ENCODE measurements at places on chromosomes 4 and X.

- DNase-seq = no peak
These were observed 4.2 kb upstream of the HGFAC start for GRCh38 chr4:3437582-3437936.

DNA sequence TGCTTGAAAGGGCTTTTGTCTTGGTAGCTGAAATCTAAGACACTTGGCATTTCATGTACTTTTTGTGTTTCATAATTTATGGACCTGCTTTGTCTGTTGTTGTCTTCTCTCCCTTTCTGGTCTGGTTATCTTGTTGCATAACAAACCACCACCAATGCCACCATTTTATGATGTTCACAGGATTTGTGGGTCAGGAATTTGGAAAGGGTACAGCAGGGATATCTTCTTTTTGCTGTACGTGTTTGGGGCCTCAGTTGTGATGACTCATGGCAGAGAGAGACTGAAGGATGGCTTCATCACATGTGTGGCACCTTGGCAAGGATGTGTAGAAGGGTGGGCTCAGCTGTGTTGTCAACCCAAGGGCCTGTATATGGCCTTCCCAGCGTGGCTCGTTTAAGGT, 35.2 kb downstream of the KDM6A start:
- no peak for DNase-seq

DNA sequence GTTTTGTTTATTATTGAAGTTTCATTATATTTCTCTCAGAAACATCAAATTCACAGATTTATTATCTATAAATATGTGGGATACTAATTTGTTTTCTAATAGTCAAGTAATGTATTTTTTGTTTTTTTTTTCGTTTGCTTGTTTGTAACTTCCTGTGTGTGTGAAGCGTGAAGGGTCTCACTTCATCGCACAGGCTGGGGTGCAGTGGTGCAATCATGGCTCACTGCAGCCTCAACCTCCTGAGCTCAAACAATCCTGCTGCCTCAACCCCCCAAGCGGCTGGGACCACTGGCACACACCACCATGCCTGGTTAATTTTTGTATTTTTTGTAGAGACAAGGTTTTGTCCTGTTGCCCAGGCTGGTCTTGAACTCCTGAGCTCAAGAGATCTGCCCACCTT, 55.1 kb downstream of the SH3RF1 start:
- no peak for DNase-seq

- DNase-seq = no peak
These were observed 4.9 kb downstream of the BCAP31 start for GRCh38 chrX:153719238-153719637.

- DNase-seq = no peak
These were observed 633.9 kb upstream of the CPEB2 start for GRCh38 chr4:14368391-14368790.

- DNase-seq = peak; percentile 92
These were observed 237.8 kb upstream of the JADE1 start for GRCh38 chr4:128571747-128572146.

- DNase-seq = no peak
These were observed 68.3 kb upstream of the CHRDL1 start for GRCh38 chrX:110863883-110864282.

DNA sequence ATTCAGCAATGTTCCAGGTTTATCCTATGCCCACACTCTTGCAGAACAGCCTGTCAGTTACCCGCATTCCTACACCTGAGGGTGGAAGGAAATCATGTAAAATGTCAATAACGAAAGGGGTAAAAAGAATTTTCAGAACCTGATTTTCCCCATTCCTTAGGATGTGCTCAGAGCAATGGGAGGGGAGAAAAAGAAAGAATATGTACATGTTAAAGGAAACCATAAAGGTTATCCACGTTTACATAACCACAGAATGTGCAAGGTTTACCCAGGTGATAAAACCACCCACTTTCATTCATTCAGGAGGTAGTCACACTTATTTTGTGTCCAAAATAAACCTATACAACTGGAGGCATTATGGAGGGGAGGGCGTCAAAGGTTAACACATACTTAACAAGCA, 335.5 kb downstream of the ZNF674 start:
- no peak for DNase-seq

DNA sequence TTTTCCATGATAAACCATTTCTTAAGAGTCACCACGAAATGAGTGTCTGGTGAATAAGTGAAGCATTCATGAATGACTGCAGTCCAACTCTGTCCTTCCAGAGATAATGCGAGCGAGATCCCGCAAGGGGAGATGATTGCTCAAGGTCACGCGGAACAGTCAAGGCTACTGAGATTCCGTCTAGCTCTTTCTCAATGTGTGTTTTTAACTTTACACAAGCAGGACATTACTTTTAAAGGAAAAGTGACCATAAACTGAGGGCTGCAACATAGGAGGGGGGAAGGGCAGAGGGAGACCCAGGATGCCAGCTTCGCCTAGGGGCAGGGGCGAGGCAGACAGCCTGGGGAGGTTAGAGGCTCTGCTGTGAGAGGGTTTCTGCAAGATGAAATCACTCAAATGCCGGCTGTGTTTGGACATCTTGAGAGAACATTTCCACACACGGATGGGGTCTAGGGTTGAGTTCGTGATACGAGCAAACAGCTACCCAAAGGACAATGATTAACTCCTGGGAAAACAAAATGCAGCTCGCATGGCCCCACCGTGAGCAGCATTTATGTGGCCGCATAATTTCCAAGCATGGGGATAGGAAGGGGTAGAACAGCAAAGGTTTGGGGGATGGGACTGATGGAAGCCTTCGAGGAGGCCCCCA, 23.8 kb upstream of the CCNQ start:
- DNase-seq = no peak

- no peak for DNase-seq
These were observed 21.4 kb downstream of the MAGEA1 start for GRCh38 chrX:153200462-153200861.

GRCh38 chr4:97349468-97350186, 793.6 kb downstream of the STPG2 start:
- no peak for DNase-seq

DNA sequence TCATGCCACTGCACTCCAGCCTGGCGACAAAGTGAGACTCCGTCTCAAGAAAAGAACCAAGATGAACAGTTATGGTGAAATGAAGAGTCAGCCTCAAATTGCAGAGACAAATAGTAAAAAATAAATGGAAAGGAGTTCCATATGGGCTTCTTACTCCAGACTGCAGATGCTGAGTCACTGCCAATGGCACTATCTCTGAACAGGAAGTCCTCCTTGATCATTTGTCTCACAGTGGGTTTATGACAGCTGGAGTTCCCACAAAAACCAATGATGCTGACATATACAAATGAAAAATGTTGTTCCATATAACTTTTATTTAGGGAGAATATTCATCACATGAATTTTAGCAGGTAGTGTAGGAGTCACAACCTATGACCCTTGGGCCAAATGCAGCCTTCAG, 631.6 kb downstream of the PCDH18 start:
- DNase-seq = peak; percentile 58

- DNase-seq = no peak
These were observed 48.5 kb downstream of the ZCCHC12 start for GRCh38 chrX:118872102-118872566.

DNA sequence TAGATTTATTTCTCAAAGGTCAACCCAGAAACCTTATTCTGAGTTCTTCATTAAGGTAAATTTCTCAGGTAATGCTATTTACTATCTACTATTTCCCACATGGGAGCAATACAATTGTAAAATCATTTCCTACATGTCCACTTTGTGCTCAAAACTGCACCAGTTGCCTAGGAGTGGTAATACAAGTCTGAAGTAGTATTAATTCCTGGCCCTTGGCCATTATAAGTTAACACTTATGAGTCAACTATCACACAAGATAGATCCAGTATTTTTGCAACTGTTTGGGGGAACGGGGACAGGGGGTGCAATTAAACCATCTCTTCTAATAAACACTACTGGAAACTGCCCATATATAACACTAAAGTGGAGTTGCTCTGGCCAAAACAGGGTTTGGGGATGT, 48.9 kb downstream of the ACSL4 start:
- DNase-seq = peak; percentile 8

- DNase-seq = no peak
These were observed 176.0 kb downstream of the MGST2 start for GRCh38 chr4:139841464-139842195.

DNA sequence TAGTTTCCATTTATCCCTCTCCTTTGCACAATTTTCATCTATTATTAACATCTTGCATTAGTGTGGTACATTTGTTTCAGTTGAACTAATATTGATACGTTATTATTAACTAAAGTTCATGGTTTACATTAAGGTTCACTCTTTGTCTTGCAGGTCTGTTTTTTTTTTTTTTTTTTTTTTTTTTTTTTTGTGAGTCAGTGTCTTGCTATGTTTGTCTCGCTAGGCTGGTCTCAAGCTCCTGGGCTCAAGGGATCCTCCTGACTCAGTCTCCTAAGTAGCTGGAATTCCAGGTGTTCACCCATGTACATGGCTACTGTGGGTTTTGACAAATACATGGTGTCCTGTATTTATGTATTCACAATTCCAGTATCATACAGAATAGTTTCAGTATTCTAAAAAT, 6.8 kb downstream of the TBC1D19 start:
- peak; percentile 55 for DNase-seq

- DNase-seq = no peak
These were observed 951.8 kb upstream of the IGFBP7 start for GRCh38 chr4:58061967-58062366.

- DNase-seq = no peak
These were observed 161.7 kb downstream of the FBXW7 start for GRCh38 chr4:152374153-152374552.

DNA sequence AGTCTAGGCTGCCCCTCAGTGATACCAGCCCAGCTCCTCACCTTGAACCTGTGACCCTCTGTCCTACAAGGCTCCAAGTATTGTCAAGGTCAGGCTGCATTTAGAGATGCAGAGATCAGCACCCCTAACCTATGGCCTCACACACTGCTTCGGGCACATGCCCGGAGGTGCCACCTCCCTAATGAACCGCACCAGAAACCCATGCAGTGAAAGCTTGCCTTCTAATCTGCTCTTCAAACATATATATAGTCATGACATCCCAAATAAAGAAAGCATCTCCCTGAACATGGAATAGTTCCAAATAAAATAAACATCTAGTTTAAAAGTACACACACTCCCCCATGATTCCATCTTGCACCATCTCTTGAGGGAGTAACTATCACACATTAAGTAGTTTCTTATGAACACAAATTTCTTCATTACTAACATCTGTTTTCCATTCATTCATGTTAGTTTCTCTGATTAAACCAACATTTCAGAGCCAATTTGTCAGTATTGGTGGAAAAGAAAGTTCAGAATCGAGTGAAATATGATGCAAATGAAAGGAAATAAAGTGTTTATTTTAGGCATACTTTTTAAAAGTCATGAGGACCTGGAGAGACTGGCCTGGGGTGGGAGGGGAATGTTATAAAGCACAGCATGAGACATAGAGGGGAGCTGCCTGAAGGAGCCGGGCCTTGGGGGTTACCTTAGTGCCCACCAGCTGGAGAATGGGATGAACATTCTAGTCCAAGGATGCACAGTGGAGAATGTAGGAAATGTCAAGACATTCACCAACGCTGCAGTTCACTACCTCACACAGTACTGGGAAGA, 19.2 kb downstream of the CC2D2A start:
- peak; percentile 80 for DNase-seq

GRCh38 chrX:149846789-149847188, 34.2 kb upstream of the MAGEA8 start:
- DNase-seq = no peak

DNA sequence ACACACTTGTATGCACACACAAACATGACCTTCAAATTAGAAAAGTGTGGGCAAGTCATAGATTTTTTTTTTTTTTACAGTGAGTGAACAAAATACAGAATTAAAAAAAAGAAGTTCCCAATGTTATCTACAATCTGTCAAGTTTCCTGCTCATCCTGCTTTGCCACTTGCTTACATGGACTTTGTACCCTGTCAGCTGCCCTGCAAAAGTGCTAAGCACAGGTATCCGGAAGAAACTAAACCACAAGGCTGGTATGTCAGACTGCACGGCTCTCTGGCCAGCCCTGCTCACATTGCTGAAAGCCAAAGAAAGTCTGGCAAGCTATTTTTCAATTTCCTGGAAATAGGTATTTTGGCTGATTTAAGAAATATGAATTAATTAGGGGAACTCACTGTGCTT, 38.9 kb upstream of the BCLAF3 start:
- DNase-seq = no peak

GRCh38 chr4:38466401-38466800, 197.6 kb upstream of the KLF3 start:
- DNase-seq = no peak

DNA sequence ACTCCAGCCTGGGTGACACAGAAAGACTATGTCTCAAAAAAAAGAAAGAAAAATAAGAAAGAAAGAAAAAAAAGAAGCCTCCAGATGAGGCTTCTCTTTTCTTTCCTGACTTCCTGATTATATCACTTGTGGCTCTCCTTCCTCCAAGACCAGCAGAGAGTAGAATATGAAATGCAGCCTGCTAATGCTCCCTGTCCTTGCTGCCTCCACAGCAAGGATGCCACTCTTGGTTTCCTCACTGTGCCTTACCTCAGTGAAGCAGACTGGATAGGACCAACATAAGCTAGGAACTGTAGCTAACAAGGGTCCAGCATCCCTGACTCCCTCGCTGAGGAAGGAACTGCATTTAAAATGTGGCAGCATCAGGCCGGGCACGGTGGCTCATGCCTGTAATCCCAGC, 11.7 kb downstream of the SLC25A43 start:
- no peak for DNase-seq

DNA sequence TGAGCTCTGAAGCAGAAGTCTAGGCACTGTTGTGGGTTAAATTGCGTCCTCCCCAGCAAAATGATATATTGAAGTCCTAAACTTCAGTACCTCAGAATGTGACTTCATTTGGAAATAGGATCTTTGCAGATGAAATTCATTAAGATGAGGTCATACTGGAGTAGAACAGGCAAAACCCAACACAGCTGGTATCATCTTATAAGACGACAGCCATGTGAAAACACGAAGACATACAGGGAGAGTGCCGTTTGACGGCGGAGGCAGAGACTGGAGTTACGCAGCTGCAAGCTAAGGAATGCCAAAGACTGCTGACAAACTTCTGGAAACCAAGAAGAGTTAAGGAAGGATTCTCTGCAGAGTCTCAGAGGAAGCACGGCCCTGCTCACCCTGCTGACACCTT, 241.5 kb downstream of the MAML3 start:
- DNase-seq = peak; percentile 52

- DNase-seq = no peak
These were observed 823.2 kb upstream of the FRG1 start for GRCh38 chr4:189117426-189117825.

DNA sequence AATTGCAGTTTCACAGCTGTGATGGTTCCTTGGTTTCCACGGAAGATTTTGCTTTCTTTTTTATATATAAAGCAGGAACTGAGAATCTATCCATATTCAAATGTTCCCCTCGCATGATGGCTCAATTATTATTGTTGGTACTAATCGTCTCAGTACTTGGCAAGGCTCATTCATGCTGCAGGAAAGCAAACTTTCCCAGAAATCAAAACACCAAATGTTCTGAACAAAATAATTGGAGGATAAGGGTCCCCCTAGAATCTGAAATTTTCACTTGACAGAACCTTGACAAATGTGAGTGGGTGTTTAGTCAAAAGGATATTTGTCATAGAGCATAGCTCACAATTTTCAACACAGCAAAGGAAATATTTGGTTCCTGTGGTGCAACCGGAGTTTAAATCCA, 1598.6 kb upstream of the PCDH7 start:
- DNase-seq = no peak

- DNase-seq = no peak
These were observed 416.7 kb downstream of the ZIC3 start for GRCh38 chrX:137982472-137983172.

Measured in fibroblast of skin of right biceps (primary cell).